ENCODE measurements at places on chromosomes 6 and 20.

GRCh38 chr20:35708502-35708901 is 9.3 kb downstream of the ROMO1 start:
- DNase-seq, result no peak

DNA sequence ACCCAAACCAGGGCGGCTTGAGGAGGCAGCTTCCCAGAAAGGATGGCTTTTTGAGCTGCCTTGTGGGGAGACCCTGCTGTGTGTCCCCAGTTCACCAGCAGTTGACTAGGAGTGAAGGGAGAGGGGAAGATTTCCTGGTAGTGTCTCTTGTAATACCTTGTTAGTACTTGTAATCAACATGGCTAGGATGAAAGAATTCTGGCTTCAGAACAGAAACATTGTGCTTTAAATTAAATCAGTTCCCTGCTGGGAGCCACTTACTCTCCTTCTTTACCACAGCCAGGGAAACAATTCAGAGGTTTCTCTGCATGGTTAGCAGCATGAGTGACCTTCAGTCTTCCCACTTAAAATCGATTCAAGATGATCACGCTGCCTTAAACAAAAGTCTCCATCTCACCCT is 525.4 kb upstream of the ID4 start:
- peak; percentile 72 for DNase-seq

- DNase-seq, result no peak
Observed at GRCh38 chr6:161434350-161434749, 160.5 kb upstream of the AGPAT4 start.

DNA sequence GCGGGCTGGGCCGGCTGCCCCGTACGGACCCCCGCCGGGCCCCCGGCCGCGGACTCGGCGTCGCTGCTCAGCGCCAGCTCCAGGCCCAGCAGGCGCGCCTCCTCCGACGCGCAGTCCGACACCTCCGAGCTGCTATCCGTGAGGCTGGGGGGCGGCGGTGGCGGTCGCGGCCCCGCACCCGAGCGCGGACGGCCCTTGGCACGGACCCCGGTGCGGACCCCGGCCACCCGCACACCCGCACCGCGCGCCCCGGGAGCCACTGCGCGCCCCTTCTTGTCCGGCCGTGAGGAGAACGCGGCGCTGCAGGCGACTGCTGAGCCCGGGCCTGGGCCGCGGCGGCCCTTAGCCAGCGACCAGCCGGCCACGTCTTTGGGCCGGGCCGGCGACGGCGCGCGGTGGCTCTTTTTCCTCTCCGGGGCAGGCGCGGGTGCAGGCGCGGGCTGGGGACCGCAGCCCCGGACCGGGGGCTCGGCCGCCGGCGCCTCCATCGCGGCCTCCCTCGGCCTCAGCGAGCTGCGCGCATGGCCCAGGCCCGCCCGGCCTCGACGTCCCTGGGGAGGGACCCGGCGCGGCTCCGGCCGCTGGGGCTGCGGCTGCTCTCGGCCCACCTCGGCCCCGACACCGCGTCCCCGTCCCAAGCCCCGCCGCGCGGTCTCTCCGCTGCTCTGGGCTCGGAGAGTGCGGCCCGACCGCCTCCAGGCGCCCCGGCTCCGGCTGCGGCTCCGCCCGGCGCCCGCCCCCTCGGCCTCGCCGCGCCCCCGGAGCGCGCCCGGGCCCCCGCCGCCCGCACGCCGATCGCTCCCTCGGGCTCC is 12.9 kb upstream of the TLDC2 start:
- no peak for DNase-seq

DNA sequence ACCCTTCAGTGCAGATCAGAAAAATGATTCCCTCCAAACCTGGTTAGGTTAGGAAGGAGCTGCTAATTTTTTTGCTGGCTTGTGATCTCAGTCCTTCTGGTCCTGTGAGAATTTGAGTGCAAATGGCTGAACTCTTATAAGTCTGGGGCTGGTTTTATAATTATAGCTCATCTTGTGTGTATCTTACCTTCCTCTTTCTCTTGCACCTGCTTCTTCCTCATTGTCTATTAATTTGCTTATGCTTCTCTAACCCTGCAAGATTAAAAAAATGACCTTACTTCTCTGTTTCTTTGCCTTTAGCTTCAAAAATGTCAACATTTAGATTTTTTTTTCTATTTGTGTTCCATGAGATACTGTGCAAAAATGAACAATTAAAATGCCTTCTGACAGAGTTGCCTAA is 576.2 kb downstream of the DHX35 start:
- no peak for DNase-seq

- no peak for DNase-seq
Observed at GRCh38 chr6:160138839-160139419, 17.3 kb downstream of the SLC22A1 start.

DNA sequence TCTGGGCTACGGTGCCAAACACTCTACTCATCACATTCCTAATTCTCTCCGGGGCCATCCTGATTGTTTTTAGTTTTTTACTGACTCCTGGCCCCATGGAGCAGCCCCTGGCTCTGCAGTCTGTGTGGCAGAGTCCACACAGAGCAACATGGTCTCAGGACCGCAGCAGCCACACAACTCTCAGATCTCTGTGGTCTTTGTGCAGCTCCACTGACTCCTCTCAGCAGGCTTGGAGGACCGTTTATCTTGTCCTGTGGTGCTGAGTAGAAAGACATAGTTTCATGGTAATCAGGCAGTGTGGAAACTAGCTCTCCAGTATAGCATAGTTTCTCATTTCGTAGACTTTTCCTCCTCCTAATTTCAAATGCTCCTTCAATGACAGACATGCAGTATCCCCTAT is 168.4 kb downstream of the EDN1 start:
- DNase-seq, result no peak

- no peak for DNase-seq
Observed at GRCh38 chr6:127554435-127555006, 22.5 kb upstream of the C6orf58 start.

- no peak for DNase-seq
Observed at GRCh38 chr6:79038061-79038460, 40.0 kb downstream of the PHIP start.

GRCh38 chr6:31332637-31333602 is 24.1 kb downstream of the HLA-B start:
- DNase-seq, result no peak

- peak; percentile 8 for DNase-seq
Observed at GRCh38 chr6:67285770-67286495, 1349.1 kb upstream of the ADGRB3 start.

DNA sequence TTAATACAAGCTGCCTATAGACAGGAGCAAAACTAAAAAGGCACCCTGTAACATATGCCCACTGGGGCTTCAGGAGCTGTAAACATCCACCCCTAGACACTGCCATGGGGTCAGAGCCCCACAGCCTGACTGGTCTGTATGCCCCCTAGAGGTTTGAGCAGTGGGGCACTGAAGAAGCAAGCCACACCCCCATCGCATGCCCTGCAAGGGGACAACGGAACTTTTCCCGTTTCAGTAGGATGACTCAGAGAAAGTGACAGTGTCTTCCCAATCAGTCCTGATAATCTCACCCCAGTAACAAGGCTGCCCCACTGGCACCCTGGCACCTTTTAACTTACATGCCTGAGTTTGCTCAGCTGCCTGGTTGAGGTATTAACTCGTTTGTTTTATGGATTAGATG is 35.9 kb downstream of the BEND3 start:
- DNase-seq, result no peak

GRCh38 chr6:161906571-161906970 is 632.7 kb upstream of the AGPAT4 start:
- no peak for DNase-seq

DNA sequence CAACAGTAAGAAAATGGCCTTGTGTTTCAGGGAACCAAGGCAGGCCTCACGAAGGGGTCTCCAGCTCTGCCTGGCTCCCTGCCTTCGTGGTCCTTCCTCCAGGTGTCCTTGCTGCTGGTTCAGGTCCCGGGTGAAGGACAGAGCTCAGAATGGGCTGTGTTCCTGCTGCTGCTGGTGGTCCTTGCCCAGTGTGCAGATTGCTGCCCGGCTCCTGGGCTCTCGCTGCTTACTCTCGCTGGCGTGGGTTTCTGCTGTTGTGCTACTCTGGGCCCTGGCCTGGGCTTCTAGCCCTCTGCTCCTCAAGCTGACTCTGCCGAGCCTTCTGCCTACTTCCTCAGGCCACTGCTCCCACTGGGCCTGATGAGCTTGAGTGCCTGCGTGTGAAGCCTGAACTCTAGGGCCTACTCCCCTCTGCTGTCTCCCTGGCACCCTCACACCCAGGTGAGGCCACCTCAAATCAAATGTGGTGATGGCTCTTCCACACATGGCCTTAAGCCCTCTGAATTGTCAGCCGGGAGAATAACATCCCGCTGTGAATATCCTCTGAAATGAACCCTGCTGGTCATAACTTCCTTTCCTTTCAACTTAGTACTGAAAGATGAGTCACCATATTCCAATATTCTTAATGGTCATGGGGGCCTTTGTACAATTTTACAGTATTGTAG is 171.6 kb downstream of the FOXC1 start:
- DNase-seq, result peak; percentile 26

- DNase-seq, result no peak
Observed at GRCh38 chr6:147366290-147366689, 142.2 kb upstream of the SAMD5 start.

DNA sequence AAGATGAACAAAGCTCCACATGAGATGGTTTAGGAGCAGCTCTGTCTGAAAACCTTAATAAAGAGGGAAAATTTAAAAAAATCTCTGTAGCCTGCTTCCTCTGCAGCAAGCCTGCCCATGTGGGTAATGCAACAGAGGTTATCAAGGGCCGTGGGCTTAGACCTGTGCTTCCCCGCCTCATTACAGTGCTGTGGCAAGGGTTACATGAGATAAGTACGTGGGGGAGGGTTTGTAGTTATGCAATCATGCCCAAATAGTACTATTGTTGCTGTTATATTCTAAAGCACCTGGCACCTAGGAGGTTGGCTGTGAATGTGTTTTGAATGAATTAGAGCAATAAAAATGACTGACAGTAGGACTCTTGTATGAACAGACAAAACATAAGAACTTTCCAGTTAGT is 68.3 kb downstream of the PKHD1 start:
- no peak for DNase-seq

GRCh38 chr6:37039958-37040357 is 34.5 kb downstream of the FGD2 start:
- no peak for DNase-seq

All from astrocyte of the cerebellum (primary cell).